Spleen (tissue), 13 donors: ENCODE measurements at places on chromosomes 1 and 21.

GRCh38 chr1:154324669-154325582 lies at the start of gene ATP8B2:
Gene ATP8B2, plus strand, starts transcription at chr1:154325525. Its CDS starts 2,617 bp downstream, at chr1:154328142.
- DNase-seq = peak; percentile 93

DNA sequence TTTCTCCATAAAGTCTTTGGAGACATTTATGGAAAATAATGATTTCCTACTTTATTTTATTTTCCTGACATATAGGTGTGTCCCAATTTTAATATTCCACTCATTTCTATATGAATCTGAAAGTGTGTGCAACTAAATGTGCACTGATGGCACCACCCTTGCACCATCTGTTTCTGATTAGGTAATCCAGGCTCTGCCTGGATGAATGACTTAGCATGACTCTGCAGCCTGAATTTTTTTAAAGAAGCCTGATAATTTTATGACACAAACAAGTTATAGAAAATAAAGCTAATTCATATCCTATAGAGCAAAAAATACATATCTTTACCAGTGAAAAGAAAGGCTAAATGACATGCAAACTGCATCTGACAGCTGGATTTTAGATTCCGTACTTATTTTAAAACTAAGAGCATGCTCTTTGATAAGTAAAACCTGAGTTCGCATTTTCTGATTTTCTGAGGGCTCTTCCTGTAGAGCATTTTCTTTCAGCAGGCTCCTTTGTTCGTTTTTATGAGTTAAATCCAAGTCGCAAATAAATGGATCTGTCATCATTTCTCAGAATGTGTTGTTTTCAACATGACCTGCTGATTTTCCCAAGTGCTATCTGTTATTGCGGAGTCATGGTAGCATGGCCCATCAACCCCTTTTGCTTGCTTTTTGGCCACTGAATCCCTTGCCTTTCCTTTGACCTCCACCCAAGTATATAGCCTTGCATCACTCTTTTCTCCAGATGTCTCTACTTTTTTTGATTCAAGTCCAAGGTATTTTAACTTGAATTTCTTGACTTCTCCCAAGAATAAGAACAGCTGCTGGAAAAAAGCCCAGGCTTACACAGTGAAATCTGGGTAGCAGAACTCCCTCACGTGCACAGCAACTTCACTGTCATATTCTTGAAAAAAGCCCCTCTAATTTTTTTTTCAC lies 52.8 kb upstream of the LYPLAL1 start:
- no peak for DNase-seq

DNA sequence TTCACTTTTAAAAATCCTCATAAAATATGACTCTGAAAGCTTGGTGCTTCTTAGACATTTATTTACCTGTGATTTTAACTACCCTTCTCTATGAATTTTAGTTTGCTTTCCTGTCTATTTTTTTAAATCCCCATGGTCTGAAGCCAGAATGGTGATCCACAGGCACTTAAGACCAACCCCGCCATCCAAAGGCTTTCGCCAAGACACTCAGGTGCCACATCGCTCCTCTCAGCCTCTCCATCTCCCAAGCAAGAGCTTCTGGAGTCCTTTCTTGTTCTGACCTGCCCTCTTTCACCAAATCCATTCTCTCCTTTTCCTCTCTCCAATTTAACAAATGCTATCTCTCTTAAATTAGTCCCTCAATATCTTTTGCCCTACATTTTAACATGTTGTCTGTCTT lies 464.6 kb downstream of the PCP4 start:
- no peak for DNase-seq

GRCh38 chr1:239587066-239587465 lies 200.7 kb downstream of the CHRM3 start:
- DNase-seq = no peak

- DNase-seq = peak; percentile 72
Measured at GRCh38 chr1:153771841-153772593, 3.2 kb upstream of the SLC27A3 start.

DNA sequence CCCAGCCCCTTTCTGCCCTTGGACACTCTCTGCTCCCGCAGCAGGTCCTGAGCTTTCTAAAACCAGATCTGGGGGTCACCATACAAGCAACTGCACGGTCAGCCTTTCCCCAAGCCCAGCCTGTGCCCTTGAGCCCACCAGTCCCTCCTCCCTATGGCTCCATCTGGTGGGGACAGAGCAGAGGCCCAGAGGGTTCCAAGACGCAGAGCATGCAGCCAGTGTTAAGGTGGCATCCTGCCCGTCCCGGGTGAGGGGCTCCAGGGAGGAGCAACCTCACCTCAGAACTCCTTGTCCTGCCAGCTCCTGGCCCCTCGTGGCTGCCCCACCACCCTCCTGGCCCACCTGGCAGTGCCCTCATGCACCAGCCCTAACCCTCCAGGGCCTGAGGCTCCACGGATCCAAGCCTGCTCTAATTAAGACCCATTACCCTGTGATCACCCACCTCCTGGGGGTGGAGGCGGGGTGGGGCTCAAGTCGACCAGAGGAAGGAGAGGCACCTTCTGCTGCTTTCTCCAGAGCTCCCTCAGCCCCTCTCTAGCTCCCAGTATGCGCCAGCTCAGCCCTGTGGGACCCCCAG lies 8.5 kb downstream of the CHD5 start:
- DNase-seq = no peak

DNA sequence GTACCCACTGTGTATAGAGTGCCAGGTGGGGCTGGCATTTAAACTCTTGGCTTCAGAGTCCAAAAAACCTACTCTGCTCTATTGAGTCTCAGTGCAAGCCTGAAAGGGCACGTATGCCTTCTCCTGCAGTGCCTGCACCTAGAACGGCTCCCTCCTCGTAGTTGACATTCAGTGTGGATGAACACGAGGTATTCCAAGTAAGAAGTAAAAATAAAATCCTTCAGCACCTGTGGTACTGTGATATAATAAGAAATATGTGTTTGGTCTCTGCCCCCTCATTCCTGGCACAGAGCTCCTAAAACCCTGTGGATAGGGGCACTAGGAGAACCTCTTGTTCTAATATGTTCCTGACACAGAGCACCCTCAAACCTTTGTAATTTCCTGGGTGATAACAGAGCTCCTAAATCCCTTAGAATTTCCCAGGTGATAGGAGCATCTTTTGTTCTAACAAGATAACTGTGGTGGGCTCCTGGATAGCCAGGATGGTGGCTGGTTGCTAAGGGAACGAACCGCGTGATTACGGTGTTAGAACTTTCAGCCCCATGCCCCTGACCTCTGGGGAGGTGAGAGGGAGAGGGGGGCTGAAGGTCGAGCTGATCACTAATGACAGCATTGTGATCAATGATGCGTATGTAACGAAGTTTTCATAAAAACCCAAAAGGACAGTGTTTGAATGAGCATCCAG lies 16.8 kb downstream of the UCK2 start:
- DNase-seq = no peak

DNA sequence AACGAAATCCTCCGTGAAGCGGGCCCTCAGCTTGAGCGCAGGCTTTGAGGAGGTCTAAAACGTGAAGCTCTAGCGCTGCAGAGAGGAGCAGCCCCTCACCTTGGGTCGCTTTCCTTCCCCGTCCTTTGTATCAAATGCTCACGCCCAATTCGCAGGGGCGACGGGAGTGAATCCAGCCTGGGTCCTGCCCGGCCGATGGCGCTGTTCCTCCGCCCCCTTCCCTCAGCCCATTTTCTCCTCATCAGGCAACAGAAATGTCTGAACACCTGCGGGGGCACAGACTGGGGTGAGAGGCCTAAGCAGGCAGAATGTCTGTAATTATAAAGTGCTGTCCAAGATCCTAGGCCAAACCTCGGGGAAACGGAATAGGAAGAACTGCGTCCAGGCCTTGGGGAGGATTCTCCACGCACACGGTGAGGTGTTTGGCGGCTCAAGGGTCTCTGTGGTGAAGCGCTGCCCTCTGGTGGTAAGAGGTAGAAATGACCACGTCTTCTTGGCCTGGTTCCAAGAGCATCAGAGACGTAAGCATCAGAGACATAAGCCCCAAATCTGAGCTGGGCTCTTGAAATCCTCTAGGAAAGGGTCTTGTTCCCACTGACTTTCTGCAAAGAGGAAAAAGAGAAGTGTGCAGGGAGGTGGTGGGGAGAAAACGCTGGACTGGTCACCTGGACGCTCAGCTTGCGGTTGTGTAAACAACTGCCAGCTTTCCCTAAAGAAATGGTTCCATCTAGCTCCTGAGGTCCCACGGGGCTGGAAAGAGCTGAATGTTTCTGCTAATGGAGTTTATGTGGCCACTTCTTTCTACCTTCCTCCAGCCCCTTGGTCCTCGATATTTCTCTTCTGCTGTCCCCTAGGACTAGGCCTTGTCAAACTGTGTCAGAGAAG lies 92.1 kb upstream of the CD53 start:
- peak; percentile 78 for DNase-seq

DNA sequence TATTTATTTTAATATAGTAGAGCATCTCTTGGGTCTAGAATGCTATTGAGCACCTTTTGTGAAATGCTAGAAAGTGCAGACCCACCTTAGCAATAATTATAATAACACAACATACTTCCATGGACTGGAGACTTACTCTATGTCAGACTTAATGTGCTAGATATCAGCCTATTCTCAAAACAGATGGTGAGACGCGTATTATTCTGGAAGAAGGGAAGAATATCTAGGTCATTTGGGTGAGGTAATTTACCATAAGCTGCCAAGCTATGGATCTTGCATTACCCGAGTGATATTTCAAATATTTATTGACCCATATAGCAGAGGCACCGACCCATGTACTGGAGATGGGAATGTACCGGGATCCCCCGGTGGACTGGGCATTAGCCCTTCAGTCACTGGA lies 20.6 kb upstream of the IFNLR1 start:
- DNase-seq = no peak

GRCh38 chr1:118264343-118264742 lies 79.3 kb upstream of the SPAG17 start:
- no peak for DNase-seq

GRCh38 chr1:51484591-51484990 lies 34.5 kb downstream of the EPS15 start:
- no peak for DNase-seq

GRCh38 chr1:85200463-85201339 lies at the start of gene SYDE2:
Gene SYDE2, minus strand, starts transcription at chr1:85201016. Its CDS starts 20 bp downstream, at chr1:85200996.
- DNase-seq = peak; percentile 93

GRCh38 chr1:244789731-244790130 lies 45.7 kb upstream of the COX20 start:
- DNase-seq = no peak
